ENCODE measurements at places on chromosomes 16 and 17.

DNA sequence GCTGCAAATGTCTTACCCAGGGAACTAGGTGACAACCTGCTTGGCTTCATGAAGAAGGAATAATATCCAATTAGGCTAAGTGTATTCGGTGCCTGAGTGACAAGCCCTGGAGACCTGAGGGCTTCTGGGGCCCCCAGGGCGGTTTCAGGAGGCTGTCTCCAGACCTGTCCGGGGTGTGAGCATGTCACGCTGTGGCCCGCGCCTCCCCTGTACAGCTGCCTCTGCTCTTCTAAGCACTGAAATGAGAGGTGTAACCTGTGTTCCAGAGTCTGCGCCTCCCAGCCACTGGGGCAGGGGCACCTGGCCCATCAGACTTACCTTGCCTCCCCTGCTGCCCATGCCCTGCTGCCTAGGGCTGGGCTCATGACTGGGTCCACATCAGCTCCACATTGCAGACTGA is 114.3 kb downstream of the WWOX start:
- no peak for DNase-seq

DNA sequence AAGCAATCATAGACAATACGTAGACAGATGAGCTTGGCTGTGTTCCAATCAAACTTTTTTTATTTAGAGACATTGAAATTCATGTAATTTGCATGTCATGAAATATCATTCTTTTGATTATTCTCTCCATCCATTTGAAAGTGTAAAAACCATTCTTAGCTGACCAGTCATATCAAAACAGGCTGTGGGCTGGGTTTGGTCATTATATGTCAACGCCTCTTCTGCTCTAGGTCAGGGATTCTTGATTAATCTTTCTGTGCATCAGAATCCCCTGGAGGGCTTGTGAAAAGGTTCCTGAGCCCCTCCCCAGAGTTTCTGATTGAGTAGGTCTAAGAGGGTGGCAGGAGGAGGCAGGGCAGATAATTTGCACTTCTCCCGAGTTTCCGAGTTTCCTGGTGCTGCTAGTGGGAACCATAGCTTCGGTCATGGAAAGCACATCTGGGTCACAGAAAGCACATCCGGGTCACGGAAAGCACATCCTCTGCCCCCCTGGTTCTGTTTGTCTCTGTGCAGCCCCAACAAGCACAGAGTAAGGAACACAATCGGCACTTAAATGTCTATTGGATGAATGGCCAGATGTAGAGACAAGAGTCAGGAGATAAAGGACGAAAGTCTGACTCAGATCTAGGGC is 16.4 kb downstream of the PIMREG start:
- DNase-seq: no peak

DNA sequence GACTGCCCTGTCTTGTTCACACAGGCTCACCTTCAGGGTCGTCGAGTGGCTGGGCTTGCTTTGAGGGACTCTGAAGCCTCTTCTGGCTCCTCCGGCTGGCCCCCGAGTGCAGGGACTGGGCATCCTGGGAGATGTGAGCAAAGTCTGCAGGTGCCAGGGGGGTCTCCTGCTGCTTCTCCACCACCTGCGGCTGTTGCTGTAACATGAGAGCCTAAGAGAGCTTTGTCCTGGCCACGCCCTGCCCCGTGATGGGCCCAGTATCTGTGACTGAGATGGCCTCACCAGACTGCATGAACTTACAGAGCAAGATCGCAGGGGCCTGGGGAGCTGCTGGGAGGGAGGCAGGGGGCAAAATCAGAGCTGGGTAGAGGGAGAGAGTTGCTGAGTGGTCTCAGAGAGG is 12.5 kb downstream of the ERN2 start:
- no peak for DNase-seq

GRCh38 chr16:2468233-2468724 is 2.8 kb upstream of the NTN3 start:
- DNase-seq: no peak

DNA sequence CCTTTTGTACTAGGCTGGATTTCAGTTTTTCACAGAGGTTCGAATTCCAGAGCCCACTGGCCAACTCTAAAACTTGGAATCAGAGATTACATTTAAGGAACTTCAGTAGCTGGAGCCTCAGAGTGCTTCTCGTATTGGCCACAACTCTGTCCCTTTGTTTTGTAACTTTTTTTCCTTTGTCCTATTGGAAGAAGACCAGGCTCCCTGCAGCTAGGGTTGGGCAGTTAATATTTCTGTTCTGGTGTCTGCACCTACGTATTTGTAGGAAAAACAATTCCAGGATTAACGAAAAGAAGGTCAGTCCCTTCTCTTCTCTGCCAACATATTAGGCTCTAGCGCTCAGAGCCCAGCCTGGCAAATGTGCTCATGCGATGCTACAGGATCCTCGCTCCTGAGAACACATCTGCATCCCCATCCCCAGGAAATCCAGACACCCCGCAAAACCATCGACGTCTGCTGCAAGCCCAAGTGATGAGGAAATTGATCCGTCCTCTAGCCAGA is 1.9 kb downstream of the CDH11 start:
- DNase-seq: no peak

DNA sequence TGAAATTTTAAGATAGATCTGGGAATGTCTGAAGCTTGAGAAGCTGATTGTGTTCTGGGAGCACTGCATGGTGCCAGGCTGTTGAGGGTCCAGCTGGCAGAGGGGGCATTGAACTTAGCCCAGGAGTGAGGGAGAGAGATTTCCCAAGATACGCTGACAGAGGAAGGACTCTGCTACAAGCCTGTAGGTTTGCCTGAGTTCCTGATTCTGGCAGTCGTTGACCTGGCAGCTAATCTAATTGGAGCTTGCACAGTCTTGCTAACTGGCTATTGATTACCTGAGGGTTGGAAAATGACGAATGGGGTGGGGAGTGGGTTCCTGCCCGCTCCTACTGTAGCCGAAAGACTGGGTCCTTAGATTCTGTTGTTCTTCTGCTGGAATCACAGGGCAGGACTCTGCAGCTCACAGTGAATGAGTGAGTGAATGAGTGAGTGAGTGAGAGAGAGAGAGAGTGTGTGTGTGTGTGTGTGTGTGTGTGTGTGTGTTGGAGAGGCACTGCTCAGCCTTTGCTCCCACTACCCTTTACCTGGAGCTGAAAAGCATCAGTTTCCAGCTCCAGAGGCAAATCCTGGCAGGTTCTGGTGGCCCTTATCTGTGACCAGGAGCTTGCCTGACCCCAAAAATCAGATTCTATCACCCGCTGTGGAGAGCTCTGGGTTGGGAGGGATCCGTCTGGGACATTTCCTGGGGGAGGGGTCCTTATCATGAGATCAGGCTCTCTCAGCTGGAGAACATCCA is 16.7 kb downstream of the CTRL start:
- DNase-seq: no peak

DNA sequence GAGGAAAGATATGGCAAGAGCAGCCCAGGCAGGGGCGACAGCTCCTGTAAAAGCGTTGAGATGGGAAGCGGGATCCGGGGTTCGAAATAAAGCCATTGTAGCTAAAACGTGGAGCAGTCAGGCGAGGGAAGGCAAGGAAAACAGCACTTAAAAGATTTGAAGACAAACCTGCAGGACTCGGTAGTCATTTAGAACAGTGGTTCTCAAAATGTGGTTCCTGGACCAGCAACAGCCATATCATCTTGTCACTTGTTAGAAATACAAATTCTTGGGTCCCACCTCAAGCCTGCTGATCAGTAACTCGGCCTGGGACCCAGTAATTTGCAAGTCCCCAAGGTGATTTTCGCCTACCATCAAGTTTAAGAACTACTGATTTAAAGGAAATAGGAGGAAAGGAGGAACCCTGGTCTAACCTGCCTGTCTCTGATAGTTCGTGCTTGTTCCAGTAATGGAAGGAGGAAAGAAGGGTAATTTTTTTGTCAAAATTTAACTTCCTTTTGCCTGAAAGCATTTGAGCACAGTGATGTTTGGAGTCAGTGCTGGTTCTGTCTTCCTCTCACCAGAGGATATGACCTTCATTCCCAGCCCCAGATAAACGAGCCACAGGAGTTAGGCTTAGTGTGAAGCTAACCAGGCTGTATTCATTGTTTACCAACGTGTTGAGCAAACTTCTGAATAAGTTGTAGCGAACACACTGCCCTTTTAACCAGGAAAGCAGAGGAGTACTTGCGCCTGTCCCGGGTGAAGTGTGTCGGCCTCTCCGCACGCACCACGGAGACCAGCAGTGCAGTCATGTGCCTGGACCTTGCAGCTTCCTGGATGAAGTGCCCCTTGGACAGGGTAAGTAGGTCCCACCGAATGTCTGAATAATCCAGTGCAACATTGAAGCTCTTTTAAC is 1.1 kb downstream of the ORC6 start:
- DNase-seq: no peak

DNA sequence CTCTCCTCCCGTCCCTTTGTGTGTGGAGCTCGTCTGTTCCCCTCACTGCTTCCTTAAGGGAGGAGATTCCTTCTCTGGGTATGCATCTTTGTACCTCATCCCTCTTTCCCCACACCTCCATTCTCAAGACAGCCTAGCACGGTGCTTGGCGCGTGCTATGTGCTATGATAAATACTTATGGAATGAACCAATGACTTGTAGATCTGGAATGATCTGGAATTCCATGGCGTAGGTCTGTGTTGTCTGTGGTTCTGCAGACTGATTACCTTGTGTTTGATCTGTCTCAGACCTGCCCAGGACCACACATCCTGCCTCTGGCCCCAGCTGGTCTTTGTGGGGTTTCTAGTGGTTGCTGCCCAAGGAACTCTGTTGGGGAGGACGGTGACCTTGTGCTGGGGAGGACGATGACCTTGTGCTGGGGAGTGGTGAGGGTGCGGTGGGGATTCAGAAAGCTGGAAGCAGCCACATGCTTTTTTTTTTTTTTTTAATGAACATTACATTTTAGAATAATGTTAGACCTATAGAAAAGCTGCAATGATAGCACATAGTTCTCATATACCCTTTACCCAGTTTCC is 33.5 kb upstream of the ETV4 start:
- no peak for DNase-seq

- DNase-seq: no peak
Measured at GRCh38 chr17:39822051-39822451, 42.1 kb downstream of the IKZF3 start.

GRCh38 chr16:84281074-84281473 is 13.6 kb upstream of the WFDC1 start:
- DNase-seq: no peak

DNA sequence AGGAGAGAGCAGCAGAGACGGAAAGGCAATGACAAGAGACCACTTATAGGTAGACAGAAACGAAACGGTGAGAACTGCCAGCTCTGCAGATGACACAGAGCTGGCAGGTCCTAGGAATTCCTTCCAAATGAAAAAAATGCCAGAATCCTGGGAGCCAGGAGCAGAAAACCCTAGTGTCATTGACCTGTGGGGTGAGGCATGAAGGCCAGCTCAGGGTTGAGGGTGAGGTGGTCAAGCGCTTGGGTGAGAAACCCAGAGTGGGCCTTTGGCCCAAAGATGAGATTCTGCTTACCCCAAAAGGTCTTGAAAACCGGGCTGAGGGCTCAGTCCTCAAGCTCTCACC is 9.2 kb downstream of the HIC1 start:
- DNase-seq: no peak

DNA sequence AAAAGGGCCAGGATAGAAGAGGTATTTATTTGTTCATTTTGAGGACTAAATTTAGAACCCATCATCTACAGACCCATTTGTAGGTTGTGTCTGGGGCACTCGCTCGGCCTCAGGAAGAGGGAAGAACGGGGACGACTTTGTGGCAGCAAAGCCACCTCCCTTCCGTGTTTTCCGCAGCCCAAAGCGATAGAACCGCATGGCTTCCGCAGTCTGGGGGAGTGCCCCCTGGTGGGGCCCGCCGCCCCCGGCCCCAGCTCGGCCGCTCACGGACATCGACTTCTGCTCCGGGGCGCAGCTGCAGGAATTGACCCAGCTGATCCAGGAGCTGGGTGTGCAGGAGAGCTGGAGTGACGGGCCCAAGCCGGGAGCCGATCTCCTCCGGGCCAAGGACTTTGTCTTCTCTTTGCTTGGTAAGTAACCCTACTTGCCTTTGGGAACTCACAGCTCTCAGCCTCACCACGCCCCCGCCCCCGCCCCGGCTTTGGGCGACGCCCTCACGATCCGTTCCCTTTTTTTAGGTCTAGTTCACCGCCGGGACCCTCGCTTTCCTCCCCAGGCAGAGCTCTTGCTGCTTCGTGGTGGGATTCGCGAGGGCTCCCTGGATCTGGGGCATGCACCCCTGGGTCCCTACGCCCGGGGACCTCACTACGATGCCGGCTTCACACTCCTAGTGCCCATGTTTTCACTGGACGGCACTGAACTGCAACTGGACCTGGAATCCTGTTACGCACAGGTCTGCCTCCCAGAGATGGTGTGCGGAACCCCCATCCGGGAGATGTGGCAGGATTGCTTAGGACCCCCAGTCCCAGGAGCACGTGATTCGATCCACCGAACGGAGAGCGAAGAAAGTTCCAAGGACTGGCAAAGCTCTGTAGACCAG is 681 bp downstream of the TMEM102 start:
- peak; percentile 40 for DNase-seq

- no peak for DNase-seq
Measured at GRCh38 chr17:41199421-41200078, 9.9 kb downstream of the KRTAP9-1 start.

GRCh38 chr16:871562-872345 is 71.2 kb upstream of the GNG13 start:
- DNase-seq: no peak

DNA sequence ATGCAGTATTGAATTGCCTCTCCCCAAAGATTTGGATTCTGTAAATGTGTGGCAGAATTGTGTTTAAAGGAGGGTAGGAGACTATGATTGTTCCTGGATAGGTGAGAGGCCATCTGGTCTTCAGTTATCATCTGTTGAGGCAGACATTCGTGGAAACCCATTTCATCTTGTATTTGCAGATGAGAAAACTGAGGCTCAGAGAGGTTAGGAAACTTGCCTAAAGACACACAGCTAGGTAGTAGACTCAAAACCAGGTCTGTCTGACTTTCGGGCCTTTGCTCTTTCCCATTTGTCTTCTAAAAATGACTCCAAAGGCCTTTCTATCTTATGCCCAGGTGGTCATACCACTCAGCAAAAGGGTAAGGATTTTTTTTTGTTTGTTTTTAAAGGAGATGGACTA is 210.3 kb downstream of the SHISA9 start:
- DNase-seq: no peak

- DNase-seq: no peak
Measured at GRCh38 chr17:7882629-7883028, 6.0 kb upstream of the CHD3 start.

DNA sequence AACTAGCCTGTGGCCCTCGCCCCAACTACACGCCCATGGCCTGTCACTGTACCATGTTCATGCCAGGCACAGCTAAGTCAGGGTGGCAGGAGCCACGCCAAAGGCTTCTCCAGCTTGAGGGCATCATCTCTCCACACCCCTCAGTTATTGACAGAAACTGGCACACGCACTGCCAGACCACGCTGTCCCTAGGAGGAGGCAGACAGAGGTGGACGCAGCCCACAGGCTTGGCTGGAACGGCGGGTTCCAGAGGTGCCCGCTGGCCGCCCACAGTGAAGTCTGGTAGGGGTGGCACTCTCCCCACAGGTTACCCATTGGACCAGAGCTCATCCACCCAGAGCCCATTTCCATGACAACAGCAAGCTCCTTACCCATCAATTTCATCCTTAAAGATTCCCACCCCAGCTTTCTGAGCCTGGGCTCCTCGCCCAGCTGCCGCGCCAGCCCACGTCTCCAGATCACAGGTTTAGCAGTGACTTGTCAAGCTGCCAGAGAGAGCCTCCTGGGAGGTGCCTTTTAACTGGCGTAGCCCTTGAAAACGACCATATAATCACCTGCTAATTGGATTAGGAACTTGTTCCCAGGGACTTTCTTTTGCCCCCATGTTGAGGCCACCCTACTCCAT is 27.9 kb downstream of the RPRML start:
- DNase-seq: no peak

Measured in activated CD4-positive, alpha-beta T cell treated with anti-CD3 and anti-CD28 coated beads for 24 hours (primary cell).